RWPE2 (cell line): ENCODE measurements at places on chromosomes 7 and 10.

- DNase-seq, result no peak
- H3K4me3 ChIP-seq, result no peak overlapping the region
- H3K27ac ChIP-seq, result no peak overlapping the region
- no peaks in the 10 kb centered on the region for H3K4me1 ChIP-seq
- H3K27me3 ChIP-seq, result no peaks in the 10 kb centered on the region
These were observed 42.1 kb upstream of the PCBD1 start for GRCh38 chr10:70930263-70931000.

DNA sequence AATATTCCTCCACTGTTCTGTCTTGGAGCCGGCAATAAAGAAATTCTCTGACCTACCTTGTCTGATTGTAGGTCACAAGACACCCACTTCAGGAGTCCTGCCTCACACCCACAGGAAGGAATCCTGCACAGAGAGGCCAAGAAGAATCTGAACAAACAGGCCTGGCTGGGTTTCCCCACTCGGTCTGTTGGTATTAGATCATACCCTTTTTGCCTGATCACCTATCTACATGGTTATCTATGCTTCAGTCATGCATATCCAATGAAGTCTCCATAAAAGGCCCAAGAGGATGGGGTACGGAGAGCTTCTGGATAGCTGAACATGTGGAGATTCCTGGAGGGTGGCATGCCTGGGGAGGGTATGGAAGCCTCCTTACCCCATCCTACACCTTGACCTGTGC, 12.3 kb downstream of the OGDH start:
- no peaks in the 10 kb centered on the region for H3K27me3 ChIP-seq
- peak overlapping the region; percentile 17 for H3K27ac ChIP-seq
- peaks cover 38% of the 10 kb centered on the region for H3K4me1 ChIP-seq
- no peak overlapping the region for H3K4me3 ChIP-seq
- no peak for DNase-seq
- peaks cover 20% of the 10 kb centered on the region for H3K36me3 ChIP-seq

- H3K4me3 ChIP-seq, result no peak overlapping the region
- H3K27ac ChIP-seq, result no peak overlapping the region
- DNase-seq, result no peak
- H3K27me3 ChIP-seq, result peaks cover 3% of the 10 kb centered on the region
- no peaks in the 10 kb centered on the region for H3K36me3 ChIP-seq
These were observed 21.1 kb downstream of the CLRN3 start for GRCh38 chr10:127871631-127872010.

GRCh38 chr10:125064681-125065492, 95.5 kb downstream of the CTBP2 start:
- H3K27ac ChIP-seq, result peak overlapping the region; percentile 97
- H3K36me3 ChIP-seq, result peaks cover 41% of the 10 kb centered on the region
- H3K4me1 ChIP-seq, result peaks cover 55% of the 10 kb centered on the region
- H3K4me3 ChIP-seq, result no peak overlapping the region
- H3K27me3 ChIP-seq, result no peaks in the 10 kb centered on the region
- DNase-seq, result no peak

- no peaks in the 10 kb centered on the region for H3K27me3 ChIP-seq
- no peak overlapping the region for H3K27ac ChIP-seq
- no peaks in the 10 kb centered on the region for H3K4me1 ChIP-seq
- no peak overlapping the region for H3K4me3 ChIP-seq
- DNase-seq, result no peak
- H3K36me3 ChIP-seq, result no peaks in the 10 kb centered on the region
These were observed 105.8 kb downstream of the GRM8 start for GRCh38 chr7:127146746-127147536.
